ENCODE measurements at places on chromosomes 12 and 14.

GRCh38 chr14:83291714-83292113, 1758.1 kb upstream of the SEL1L start:
- DNase-seq = no peak

- DNase-seq = no peak
These were observed 29.2 kb downstream of the HSP90AA1 start for GRCh38 chr14:102057480-102058114.

GRCh38 chr14:82387699-82388098, 854.0 kb upstream of the SEL1L start:
- DNase-seq = no peak

DNA sequence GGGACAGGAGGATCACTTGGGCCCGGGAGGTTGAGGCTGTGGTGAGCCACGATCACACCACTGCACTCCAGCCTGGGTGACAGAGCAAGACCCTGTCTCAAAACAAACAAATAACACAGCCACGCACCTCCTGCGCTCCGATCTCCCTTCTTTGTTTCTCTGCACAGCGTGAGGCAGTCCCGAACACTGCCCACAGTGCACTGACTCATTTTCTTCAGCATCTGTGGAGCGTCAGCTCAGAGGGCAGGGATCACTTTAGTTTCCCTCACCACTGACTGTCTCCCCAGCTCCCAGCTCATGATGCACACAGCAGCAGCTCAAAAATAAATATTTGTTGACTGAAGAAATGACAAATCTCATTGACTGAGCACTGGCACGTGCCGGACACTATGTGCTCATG, 883 bp upstream of the MYL2 start:
- no peak for DNase-seq

- no peak for DNase-seq
These were observed 14.5 kb upstream of the PHC1 start for GRCh38 chr12:8899830-8900229.

DNA sequence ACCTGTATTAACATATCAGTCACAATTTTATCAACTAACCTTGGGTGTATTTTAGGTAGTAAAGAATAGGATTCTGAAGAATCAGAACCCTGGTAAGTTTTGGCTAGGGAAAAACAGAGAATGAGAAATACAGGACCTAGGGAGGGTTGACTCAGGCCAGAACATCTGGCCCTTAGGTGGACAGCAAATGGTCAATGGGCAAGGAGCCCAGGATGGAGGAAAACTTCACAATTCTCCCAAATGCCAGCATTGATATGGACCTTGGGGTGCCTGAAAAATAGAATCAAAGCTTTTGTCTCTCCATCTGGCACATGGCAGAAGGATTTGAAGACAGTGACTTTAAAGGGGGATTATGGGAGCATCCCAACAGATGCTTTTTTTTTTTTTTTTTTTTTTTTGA, 32.7 kb upstream of the PRPF39 start:
- no peak for DNase-seq

DNA sequence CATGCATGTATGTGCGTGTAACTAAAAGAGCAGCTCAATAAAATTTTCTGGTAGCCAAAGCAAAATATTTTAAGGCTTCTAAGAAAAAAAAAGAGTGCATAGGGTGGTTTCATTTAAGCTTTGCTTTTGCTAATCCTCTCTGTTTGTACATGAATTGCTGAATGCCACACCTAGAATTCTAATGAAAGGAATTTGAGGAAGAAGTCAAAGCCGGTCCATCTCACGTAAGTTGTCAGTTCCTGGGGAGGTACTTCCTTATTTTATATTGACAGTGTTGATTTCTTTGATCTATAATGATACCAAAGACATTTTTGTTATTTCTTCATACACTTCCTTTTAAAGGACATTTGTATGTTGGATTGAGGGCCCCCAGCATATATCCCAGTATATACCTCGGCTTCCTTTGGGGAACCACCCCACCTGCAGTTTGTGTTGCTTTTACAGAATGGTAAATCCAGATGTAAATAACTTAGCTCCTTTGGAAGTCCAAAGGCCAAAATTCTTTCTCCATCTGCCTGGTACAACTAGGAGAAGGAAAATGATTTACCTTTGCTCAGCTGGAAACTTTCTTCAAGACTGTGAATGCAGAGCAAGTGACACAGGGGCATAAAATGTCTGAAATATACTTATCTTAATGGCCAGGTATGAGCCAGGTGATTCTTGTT, 420.9 kb upstream of the ATP2B1 start:
- no peak for DNase-seq

- no peak for DNase-seq
These were observed 146.1 kb downstream of the TGFB3 start for GRCh38 chr14:75835737-75836136.

GRCh38 chr12:99413751-99414150, 233.8 kb upstream of the GARIN6 start:
- DNase-seq = no peak

GRCh38 chr14:89249065-89249695, 167.9 kb downstream of the FOXN3 start:
- DNase-seq = no peak

- DNase-seq = no peak
These were observed 20.6 kb downstream of the LTBP2 start for GRCh38 chr14:74591394-74591793.

DNA sequence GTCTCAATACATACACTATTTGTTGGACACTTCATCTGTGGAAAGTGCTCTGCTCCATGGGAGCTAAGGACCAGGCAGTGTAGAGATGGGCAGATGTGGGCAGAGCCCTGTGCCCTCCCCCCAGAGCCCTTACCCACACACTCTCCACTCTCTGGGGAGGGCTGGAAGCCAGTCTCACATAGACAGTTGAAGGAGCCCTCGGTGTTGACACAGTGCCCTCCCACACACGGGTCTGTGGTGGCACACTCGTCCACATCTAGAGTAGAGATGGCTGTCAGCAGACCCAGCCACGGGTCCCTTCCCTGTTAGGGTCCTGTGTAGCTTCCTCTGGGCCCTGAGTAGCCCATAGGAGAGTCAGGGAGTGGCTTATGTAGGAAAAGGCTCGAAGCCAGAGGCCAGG, 14.3 kb downstream of the ISCA2 start:
- DNase-seq = no peak

GRCh38 chr12:76236640-76237039, 111.6 kb downstream of the BBS10 start:
- no peak for DNase-seq

DNA sequence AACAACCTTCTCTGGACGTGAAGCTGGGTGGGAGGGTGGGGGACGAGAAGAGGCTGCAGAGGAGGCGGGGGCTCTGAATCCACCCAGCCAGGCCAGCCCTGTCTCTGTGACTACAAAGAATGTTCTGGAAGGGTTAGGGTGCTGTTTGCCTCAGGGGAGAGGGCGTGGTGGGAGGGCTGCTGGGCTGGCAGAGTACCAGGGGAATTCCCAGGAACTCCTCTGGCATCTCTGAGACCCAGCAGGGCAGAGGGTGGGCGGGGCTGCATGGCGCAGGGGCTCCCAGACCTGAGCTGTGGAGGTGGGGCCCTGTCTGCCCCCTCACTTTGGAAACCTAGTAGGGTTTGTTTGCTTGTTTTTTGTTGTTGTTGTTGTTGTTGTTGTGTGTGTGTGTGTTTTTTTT, 45.5 kb upstream of the FZD10 start:
- no peak for DNase-seq

All from GM13977 (cell line).